MCF 10A (cell line): ENCODE measurements at places on chromosomes 6 and 20. TPM values are rescaled to one million over a fixed set of nuclear protein-coding genes. Genes with fewer than 3 reads are reported as not detected.
A peak's percentile ranks its signal among the peaks of the same experiment; 100 is the strongest.

Gene TUBB2B
- total RNA-seq: 0.47 and 0.54 TPM in 2 replicates

Gene GPSM3
- 0.71 and 0.84 TPM in 2 replicates for total RNA-seq

Gene TSHZ2
- total RNA-seq: 1.6 and 2.3 TPM in 2 replicates

DNA sequence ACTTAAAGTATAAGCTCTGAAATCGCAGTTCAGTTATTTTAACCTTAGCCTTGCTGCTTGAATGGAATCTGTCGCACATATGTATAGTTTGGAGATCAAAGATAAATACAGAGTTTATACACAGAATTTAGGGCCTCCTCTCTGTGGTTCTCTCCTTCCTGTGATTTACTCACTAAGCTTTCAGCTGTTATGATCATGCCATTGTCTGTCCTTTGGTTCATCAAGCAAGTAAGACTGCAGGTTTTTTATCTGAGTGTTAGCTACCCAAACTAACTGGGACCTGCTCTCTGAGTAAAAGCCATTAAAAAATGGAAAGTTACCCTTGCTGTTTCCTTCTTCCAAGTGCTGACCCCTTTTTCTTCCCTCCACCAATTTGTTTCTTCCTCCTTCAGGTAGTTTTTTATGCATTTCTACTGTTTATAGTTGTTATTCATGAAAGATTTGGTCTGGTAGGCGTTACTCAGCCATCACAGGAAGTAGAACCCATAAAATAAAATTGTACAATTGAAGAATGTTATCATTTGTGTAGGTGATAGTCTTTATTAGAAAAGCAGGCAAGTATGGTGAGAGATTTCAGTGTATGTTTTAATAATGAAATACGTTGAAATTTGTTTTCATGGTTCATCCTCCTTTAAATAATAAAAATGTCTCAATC is 33.7 kb upstream of the SUMO4 start:
- H3K27me3 ChIP-seq: no peaks in the 10 kb centered on the region
- no peak overlapping the region for H3K27ac ChIP-seq
- no peak overlapping the region for H3K4me3 ChIP-seq
- peaks cover 24% of the 10 kb centered on the region for H3K36me3 ChIP-seq
- no peak for DNase-seq
- peaks cover 30% of the 10 kb centered on the region for H3K4me1 ChIP-seq

DNA sequence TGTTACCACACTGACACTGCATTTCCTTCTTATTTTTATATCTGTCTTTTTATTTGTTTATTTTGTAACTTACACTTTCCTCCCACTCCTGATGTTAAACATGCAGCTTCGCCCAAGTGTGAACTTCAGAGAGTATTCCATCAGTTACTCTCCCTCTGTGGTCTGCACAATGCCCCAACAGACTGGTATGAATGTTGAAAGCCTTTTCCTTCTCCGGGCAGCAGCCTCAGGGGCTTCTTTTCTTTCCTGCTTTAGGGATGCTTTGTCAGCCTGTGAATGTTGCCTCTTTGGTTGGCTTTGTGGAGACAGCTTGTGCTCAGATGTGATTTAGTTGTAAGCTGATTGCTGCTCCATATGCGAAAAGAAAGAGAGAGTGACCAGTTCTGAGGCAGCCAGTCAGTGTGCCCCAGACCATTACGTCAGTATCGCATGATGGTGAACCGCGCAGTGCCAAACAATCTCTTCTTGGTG is 44.0 kb downstream of the SMPDL3A start:
- DNase-seq: no peak
- H3K4me3 ChIP-seq: no peak overlapping the region
- no peaks in the 10 kb centered on the region for H3K36me3 ChIP-seq
- no peaks in the 10 kb centered on the region for H3K27me3 ChIP-seq
- no peak overlapping the region for H3K27ac ChIP-seq

DNA sequence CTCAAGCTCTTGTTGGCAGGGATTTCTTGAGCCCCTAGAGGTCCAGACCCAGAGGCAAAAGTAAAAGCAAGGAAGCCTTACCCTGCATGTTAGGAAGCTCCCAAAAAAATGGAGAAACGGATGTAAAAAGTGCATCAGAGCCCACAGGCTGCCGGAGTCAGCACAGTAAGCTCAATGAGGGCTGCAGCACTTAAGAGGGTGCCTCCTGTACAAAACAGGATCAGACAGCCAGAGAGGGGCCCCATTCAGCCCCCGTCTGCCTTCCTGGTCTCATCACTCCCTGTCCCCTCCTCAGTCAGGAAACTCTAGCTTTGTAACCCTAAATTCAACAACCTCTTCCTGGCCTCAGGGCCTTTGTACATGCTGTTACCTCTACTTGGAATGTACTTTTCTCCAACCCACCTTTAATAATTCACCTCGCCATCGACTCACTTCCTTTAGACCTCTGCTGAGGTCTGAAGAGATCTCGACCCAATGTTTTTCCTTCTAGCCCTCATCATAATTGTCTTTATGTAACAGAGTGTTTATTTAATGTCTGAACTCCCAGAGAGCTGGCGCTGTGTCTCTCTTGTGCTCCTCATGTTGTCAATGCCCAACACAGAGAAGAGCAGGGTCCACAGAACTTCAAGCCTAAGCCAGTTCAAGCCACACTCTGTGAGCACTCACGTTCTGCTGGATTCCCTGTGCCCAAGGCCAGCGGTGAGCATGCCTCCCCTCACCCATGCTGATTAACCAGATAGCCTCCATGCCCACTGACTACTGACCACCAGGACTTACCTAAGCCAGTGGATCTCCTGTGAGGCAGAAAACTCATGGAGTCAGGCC is 2.8 kb upstream of the PLCG1 start:
- H3K36me3 ChIP-seq: peaks cover 28% of the 10 kb centered on the region
- H3K27ac ChIP-seq: peak overlapping the region; percentile 50
- H3K4me3 ChIP-seq: no peak overlapping the region
- H3K4me1 ChIP-seq: peaks cover 43% of the 10 kb centered on the region
- no peak for DNase-seq
- H3K27me3 ChIP-seq: no peaks in the 10 kb centered on the region

DNA sequence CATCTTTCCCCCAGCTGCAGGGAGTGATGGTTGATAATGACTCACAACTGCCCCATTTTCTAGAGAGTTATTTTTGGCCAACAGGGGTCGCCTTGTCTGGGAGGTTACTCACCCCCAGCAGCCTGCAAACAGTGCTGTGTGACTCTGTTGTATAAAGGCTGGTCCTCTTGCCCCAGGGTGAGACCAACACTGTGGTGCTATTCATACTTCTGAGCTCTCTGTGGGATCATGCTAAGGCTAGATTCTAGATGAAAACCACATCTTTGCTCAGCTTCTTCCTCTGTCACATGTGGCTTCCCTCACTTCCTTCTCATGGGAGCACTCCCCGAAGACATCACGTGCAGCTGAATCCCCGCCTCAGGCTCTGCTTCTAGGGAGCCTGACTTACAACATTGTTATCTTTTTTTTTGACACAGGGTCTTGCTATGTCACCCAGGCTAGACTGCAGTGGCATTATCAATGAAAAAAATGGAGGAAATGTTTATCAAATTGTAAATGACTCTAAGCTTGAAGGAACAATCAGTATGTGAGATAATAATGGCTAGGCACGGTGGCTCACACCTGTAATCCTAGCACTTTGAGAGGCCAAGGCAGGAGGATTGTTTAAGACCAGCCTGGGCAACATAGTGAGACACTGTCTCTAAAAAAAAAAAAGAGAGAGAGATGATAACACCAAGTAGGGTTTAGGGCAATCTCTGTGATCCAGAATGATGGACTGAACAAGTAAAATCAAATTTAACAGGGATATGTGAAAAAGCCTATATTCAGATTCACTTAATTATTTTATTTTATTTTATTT is 55.7 kb upstream of the SLC23A2 start:
- peak; percentile 65 for DNase-seq
- no peaks in the 10 kb centered on the region for H3K36me3 ChIP-seq
- no peaks in the 10 kb centered on the region for H3K27me3 ChIP-seq

- peaks cover 14% of the 10 kb centered on the region for H3K27me3 ChIP-seq
- H3K4me3 ChIP-seq: no peak overlapping the region
- H3K4me1 ChIP-seq: peaks cover 24% of the 10 kb centered on the region
- H3K36me3 ChIP-seq: peaks cover 13% of the 10 kb centered on the region
- no peak overlapping the region for H3K27ac ChIP-seq
- no peak for DNase-seq
Measured at GRCh38 chr6:28814032-28814976, 109.5 kb downstream of the TRIM27 start.

- DNase-seq: no peak
- no peaks in the 10 kb centered on the region for H3K36me3 ChIP-seq
- H3K4me1 ChIP-seq: peaks cover 20% of the 10 kb centered on the region
Measured at GRCh38 chr6:42454428-42454791, 2.7 kb upstream of the TRERF1 start.
